COR-L47 (cell line): ENCODE measurements at places on chromosomes 13 and 19.

DNA sequence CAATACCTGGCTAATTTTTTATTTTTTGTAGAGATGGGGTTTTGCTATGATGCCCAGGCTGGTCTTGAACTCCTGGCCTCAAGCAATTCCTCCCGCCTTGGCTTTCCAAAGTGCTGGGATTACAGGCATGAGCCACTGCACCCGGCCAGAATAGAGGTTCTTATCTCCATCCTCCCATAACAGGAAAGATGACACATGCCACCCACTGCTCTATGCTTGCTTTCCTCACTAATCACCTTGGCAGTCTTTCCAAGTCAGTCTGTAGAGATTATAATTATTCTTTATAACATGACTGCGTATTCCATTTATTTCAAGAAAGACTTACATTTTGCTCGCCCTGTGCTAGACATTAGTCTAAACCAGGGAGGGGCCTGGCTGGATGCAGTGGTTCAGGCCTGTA is 6.7 kb downstream of the VAV1 start:
- no peak for DNase-seq

DNA sequence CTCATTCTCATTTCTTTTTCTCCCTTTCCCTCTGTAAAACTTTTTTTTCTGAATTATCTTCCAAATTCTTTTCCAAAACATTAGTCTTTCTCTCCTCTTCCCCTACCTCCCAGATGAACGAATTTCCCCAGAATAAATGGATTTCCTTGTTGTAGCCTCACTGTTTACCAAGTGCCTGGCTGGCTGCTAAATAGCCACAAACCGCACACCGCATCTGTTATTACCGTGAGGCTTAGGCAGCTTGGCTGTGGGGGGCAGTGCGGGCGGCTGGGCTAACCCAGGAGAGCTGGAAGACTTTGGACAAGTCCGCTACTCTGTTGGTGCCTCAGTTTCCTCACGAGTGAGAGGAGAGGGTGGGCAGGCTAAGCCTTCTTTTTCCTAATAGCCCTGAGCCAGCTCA is 10.7 kb downstream of the IL17D start:
- DNase-seq: no peak

DNA sequence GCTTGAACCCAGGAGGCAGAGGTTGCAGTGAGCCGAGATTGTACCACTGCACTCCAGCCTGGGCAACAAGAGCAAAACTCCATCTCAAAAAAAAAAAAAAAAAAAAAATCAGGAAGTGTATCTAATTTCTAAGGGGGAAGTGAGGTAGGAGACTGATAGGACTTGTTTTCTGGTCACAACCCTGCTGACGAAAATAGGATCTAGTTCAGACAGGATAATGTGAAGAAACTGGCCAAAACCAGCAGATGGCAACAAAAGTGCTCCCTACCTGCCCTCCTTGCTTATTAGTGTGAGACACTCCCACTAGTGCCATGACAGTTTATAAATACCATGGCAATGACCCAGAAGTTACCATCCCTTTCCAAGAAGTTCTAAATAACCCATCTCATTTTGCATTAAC is 36.0 kb upstream of the KPNA3 start:
- DNase-seq: no peak

GRCh38 chr13:104491916-104492315 is 1425.7 kb upstream of the SLC10A2 start:
- DNase-seq: no peak

DNA sequence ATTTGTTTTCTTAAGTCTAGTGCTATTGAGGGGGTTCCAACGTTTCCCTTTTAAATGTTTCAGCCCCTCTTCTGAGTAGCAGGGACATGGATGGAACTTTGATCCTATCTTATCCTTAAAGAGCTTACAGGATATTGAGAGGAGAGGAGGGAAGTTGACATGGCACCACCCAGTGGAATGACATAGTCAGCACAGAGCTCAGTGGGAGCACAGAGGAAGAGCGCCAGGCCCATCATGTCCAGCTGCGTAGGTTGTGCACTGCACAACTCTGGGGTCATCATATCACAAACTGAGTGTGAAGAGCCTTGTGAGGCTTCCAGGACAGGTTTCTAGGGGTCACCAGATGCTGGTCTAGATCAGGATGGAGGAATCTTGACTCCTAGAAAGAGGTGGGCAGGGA is 4.6 kb upstream of the CDC42EP5 start:
- peak; percentile 5 for DNase-seq

GRCh38 chr13:95530178-95530577 is 22.3 kb upstream of the CLDN10 start:
- no peak for DNase-seq

DNA sequence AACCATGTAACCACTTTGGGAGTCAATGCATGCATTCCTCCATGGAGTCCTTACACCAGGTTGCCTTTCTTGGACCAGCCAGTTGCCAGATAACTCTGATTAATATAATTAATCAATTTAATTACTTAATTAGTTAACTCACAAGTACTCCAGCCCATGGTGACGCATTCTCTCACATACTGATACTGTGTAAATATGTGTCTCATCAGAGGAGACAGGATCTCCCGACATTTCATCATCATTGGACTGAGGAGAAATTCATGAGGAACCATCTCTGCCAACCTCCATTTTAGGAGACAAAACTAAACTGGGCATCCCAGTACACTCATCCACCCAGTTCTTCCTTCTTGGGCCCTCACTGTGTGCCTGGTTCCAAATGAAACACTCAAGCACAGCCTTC is 6.5 kb upstream of the CASP14 start:
- DNase-seq: no peak
